PC-9 (cell line): ENCODE measurements at places on chromosomes 7 and 10. TPM values are rescaled to one million over a fixed set of nuclear protein-coding genes. Genes with fewer than 3 reads are reported as not detected.

DNA sequence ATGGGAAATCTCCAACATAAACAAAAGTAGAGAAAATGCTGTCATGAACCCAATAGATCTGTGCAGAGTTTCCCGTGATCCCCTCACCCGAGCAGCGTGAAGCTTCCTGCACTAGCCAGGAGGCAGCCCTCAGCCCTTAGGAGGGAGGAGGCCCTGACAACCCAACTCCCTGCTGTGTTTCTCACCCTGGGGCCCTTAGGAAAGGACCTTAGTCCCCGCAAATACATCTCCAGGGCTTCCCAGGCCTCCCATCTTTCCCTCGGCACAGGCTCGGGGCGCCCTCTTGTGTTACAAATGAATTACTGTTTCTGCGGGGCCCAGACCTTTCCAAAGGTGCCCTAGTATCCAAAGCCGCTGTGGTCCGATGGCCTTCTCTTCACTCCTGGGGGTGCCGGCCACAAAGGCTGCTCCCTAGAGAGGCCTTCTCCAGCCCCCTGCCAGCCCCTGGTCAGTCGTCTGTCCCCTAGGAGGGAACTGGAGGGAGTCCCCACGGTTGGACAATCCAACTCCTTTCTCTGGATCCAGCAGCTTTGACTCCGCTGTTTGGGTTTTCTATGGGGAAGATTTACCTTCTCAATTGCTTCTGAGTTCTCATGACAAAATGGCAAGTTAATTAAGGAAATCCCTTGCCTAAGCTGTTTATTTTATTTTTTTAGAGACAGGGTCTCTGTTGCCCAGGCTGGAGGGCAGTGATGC lies 49.9 kb upstream of the SH2B2 start:
- H3K27ac ChIP-seq = no peak overlapping the region
- H3K36me3 ChIP-seq = no peaks in the 10 kb centered on the region
- H3K4me1 ChIP-seq = no peaks in the 10 kb centered on the region
- H3K27me3 ChIP-seq = no peaks in the 10 kb centered on the region
- peak; percentile 71 for DNase-seq

DNA sequence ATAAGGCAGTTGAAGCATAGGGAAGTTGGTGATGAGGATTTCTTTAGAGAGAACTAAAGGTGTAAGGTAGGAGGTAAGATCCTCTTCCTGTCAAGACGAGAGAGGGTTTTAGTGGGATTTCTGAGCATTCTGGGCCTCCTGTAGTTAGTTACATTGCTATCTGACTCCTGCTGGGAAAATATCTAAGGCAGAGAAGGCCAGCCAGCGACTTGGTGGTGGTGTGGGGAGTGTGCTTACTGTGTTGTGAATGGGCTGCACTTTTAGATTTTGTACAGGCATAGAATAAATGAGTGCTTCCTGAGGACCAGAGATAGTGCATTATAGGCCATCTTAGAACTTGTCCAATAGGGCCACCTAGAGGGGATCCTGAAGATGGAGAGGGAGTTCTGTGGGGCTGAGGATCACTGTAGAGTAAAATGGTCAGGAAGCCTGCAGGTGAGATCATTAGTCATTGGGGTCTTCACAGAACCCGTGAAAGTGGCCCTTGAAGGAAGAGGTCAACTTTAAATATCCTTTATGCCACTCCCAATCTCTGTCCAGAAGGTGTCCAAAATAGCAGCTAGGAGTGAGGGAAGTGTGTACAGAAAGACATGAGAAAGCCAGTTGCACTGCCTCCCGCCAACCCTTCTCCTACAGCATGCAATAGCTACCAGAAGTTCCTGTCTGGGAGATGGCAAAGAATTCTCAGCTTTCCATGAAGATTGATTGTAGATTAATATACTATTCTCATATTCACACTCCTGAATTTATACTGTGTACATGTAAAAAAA lies 266.6 kb downstream of the POLR1F start:
- H3K36me3 ChIP-seq = no peaks in the 10 kb centered on the region
- no peak overlapping the region for H3K27ac ChIP-seq
- H3K27me3 ChIP-seq = no peaks in the 10 kb centered on the region
- no peak overlapping the region for H3K4me3 ChIP-seq
- no peak for DNase-seq

- no peaks in the 10 kb centered on the region for H3K4me1 ChIP-seq
- H3K27ac ChIP-seq = no peak overlapping the region
- DNase-seq = no peak
- H3K4me3 ChIP-seq = no peak overlapping the region
- H3K27me3 ChIP-seq = no peaks in the 10 kb centered on the region
- H3K36me3 ChIP-seq = no peaks in the 10 kb centered on the region
Measured at GRCh38 chr7:80189638-80190037, 55.0 kb downstream of the GNAI1 start.

- no peak overlapping the region for H3K27ac ChIP-seq
- no peaks in the 10 kb centered on the region for H3K27me3 ChIP-seq
- no peak for DNase-seq
- no peak overlapping the region for H3K4me3 ChIP-seq
Measured at GRCh38 chr7:117403737-117404136, 23.6 kb downstream of the ASZ1 start.

Gene ATAD1
- 21.8 and 26.3 TPM in 2 replicates for total RNA-seq

- H3K27ac ChIP-seq = no peak overlapping the region
- H3K36me3 ChIP-seq = no peaks in the 10 kb centered on the region
- H3K27me3 ChIP-seq = 0 out of 2 replicates have a peak, but pooled peaks cover 4% of the 10 kb centered on the region
- no peak for DNase-seq
Measured at GRCh38 chr7:34208878-34209621, 303.7 kb downstream of the BMPER start.

Gene FLNC
- 75.5 and 96.6 TPM in 2 replicates for total RNA-seq

DNA sequence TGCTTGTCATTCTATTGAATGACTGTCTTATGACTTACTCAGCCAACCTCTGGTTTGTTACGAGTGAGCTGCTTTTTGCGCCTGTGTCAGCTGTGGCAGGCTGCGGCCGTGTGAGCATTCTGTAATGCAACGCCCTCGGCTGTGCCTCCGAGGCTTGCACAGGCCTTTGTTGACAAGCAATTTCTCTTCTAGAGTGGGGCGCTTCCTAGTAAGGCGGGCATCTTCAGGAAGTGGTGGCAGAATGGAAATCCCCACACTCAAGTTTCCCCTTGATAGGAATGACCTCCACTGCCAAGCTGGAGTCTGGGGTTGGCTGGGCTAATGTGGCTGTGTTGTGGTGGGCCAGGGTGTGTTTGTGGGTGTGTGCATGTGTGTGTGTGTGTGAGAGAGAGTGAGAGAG lies 20.2 kb upstream of the TMEM178B start:
- DNase-seq = no peak
- no peak overlapping the region for H3K27ac ChIP-seq
- no peaks in the 10 kb centered on the region for H3K36me3 ChIP-seq
- H3K27me3 ChIP-seq = peaks cover 65% of the 10 kb centered on the region

DNA sequence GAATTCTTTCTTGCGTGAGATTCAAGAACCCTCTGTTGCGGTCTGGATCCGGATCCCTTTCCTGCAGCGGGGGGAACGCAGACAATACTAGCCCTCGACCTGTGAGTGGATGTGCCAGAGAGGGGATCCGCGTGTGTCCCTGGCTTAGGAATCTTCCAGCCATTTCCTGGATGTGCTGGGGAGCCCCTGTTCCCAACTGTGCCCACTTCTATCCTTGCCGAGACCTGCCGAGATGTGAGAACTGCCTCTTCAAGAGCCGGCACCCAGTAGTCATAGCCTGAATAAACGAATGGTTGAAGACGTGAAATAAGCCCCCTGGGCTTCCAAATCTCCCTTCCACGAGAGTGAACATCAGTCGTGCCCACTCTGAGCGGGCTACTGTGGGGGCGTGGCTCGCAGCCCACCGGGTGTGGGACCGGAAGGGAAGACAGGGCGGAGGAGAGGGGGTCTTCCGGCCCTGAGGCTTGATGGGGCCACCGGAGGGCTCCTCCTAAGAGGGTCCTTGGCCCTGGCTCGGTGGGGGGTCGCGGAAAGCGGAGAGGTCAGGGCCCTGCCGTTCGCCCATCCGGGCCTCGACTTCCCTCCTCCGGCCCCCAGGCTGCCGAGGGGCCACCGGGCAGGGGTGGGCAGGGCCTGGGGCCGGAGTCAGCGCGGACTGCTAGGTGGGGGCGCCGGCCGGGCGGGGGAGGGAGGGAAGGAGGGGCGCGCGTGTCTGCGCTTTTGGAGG lies 1.3 kb upstream of the CCDC136 start:
- H3K4me1 ChIP-seq = peaks cover 4% of the 10 kb centered on the region; the same call in 1 of the 2 replicates
- no peak overlapping the region for H3K27ac ChIP-seq
- peak overlapping the region; percentile 65; the same call in 1 of the 2 replicates for H3K4me3 ChIP-seq
- H3K36me3 ChIP-seq = no peaks in the 10 kb centered on the region

DNA sequence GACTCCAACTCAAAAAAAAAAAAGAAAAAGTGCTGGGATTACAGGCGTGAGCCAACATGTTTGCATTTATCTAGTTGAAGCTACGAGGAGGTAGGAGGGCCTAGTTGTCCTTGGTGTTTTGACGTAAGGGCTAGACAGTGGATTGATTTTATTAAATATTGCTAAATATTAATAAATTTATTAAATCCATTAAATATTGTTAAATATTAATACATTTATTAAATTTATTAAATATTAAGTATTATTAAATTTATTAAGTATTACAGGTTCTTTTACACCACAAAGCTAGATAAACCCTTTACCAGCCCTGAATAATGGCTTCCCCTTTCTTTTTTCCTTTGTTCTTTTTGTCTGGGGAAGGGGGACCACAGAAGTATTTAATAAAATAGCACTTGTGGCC lies 47.5 kb upstream of the TMEM248 start:
- no peak overlapping the region for H3K27ac ChIP-seq
- no peaks in the 10 kb centered on the region for H3K4me1 ChIP-seq
- H3K36me3 ChIP-seq = no peaks in the 10 kb centered on the region
- no peaks in the 10 kb centered on the region for H3K27me3 ChIP-seq

GRCh38 chr7:54932818-54933543 lies 85.8 kb upstream of the EGFR start:
- no peak overlapping the region for H3K27ac ChIP-seq
- peak overlapping the region; percentile 60 for H3K4me3 ChIP-seq
- H3K4me1 ChIP-seq = peaks cover 14% of the 10 kb centered on the region
- H3K27me3 ChIP-seq = no peaks in the 10 kb centered on the region
- H3K36me3 ChIP-seq = no peaks in the 10 kb centered on the region

DNA sequence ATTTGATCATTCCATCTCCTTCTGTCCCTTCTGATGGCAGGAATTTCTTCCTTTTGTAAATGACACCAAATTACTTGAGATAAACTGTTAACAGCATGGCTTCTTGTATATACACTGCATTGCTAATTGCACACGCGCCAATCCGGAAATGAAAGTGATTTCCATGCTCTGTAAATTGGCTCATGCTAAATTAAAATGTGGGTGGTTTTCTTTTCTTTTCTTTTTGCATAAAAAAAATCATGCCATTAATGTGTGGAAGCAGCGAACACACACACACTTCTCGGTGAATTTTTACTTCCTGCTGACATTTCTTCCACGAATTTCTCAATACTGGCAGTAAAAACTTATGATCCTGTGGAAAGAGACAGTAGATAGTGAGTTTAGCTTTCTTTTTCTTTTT lies 123.1 kb upstream of the CCDC6 start:
- H3K27ac ChIP-seq = no peak overlapping the region
- no peaks in the 10 kb centered on the region for H3K27me3 ChIP-seq
- H3K4me1 ChIP-seq = peaks cover 17% of the 10 kb centered on the region

GRCh38 chr10:37403776-37404175 lies 278.4 kb downstream of the ANKRD30A start:
- H3K27me3 ChIP-seq = no peaks in the 10 kb centered on the region
- H3K4me1 ChIP-seq = no peaks in the 10 kb centered on the region
- no peak overlapping the region for H3K4me3 ChIP-seq
- no peaks in the 10 kb centered on the region for H3K36me3 ChIP-seq
- DNase-seq = no peak

Gene OPALIN
- total RNA-seq = not detected in 2 replicates

Gene CASTOR2
- 35.2 and 49.1 TPM in 2 replicates for total RNA-seq

Gene TRIL
- not detected in 2 replicates for total RNA-seq
